ENCODE measurements at places on chromosomes 16 and 17.

DNA sequence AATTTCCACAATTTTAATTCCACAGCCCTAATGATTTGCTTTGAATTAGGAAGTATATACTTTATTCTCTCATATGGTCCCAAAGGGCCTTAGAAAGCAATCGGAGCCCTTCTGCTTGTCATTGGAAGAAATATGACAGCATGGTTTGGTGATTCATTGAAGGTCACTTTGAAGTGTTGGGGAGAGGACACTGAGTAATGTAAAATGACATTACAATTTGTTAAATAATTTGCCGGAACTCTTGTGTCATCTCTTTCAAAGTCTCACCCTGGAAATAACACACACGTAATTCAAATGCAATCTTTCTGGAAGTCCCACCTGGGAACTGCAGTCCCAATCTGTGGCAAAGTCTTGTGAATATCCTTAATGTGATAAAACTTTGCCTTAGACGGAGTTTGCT, 59.8 kb downstream of the BMERB1 start:
- no peak for DNase-seq

- DNase-seq, result peak; percentile 91
Measured at GRCh38 chr16:4624827-4625559, 367 bp downstream of the MGRN1 start.

- no peak for DNase-seq
Measured at GRCh38 chr17:81207610-81208581, 14.9 kb downstream of the CEP131 start.

DNA sequence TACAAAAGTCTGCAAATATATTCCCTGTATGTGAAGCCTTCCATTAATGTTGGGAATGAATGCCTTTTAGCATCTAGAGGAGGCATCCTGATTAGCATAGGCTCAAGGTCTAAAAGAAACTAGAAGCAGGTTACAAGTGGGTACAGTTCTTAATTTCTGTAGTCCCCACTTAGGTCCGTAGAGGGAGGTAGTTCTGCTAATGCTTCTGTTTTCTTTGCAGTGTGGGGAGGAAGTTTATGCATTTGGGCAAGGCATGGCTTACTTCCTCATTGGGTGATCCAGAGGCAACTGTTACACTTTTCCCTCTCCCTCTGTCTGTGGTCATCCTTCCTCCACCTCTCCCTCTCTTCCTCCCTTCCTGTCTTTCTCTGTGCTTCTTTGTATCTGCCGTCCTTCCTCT, 108.4 kb upstream of the ZKSCAN2 start:
- no peak for DNase-seq

GRCh38 chr16:30954993-30955392, 2.6 kb upstream of the SETD1A start:
- no peak for DNase-seq

GRCh38 chr17:8556074-8556473, 74.5 kb downstream of the MYH10 start:
- no peak for DNase-seq

GRCh38 chr16:2526135-2526534, 5.1 kb downstream of the CEMP1 start:
- DNase-seq, result no peak

DNA sequence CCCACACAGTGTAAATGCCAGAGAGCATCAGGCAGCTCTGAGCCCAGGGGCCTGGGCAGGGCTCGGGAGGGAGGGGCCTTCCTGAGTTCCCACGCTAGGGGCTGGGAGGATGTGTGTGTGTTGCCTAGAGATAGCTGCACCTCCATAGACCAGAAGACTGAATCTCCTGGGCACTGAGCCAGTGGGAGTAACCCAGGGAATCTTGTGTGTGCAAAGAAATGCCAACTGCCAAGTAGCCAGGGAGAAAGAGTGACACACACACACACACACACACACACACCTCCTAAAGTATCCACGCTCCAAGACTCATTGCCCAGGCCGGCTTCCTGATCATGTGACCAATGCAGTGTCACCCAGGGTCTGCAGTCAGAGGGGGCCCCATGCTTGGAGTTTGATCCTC, 166.2 kb upstream of the RPL38 start:
- DNase-seq, result no peak

DNA sequence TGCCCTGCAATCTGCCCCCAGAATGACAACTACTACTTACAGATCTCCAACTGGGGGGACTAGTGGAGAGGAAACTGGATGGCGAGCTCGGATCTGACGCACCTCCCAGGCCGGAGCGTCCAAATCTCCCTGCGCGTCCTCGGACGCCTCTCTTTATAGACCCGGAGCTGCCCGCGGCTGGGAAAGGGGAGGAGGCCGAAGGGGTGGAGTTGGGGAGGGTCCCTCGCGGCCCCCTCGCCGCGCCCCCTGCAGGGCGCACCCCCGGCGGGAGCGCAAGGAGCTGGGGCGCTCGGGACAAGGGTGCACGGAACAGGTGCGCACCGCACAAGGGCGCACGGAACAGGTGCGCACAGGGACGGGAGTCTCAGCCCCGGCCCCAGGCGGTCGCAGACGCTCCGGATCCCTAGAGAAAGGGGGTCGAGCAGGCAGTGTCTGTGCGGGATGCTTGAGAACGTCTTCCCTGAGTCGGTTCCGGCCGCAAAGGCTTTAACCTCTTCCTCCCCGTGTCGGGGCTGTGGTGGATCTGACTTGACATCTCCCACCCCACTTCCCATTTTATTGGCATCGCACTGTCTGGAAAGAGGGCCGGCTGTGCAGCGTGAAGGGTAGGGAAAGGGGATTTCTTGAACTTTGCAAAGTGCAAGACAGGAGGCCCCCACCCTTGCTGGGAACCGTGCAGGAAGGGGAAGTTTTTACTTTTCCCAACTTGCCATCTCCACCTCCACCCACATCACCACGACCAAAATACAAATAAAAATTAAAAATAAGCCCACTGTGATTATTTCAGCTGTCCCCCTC, at the start of gene MYH11:
TSS of gene MYH11 (minus strand) at position 128 of the 798 bp plus-strand sequence. CDS start 18,776 bp downstream, outside the sequence.
- DNase-seq, result no peak

DNA sequence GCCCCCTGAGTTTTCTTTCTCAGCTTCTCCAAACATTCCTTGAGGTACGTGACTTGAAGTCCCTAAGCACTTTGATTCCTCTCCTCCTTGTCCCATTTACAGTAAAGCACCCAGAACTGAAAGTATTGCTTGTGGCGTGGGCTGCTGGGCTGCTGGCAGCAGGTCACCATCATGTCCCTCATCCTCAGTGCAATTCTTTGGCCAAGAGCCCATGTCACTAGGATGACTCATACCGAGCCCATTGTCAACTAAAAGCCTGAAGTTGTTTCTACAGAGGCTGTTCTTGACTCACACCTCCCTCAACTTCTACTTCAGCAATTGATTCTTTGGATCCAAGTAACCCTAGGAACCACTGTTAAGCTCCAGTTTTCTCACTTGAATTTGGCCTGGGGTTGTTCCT, 54.3 kb downstream of the KPNA2 start:
- peak; percentile 74 for DNase-seq

DNA sequence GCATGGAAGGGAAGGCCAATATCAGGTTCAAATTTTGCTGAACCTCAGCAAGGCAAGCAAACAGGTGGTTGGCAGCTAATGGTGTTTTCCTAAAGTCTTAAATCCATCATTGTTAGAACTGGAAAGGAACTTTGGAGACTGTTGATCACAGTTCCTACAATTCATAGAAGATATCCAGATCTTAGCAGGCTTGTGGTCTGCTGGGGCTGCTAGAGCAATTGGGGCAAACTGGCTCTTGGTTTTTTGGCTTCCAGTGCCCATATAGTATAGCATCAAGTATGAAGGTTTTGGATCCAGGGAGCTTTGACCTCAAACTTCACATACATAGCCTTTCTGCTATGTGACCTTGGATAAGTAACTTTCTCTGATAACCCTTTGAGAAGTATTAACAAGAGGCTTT, 49.7 kb downstream of the IGF2BP1 start:
- DNase-seq, result no peak

DNA sequence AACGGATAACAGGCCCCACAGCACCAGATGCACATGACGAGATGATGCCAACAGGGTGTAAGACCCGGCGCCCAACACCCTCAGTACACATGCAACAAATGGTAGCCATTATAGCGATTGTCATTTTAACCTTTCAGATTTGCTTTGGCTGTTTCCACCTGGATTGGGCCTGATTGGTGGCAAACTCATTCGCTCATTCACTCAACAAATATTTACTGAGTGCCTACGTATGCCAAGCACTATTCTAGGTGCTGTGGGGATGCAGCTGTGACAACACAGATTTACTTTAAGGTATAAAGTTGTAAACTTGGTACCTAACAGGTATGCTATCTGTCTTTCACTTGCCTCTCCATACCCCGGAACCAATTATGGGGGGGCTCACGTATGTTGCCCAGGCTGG, 66.8 kb downstream of the SRCIN1 start:
- DNase-seq, result no peak

DNA sequence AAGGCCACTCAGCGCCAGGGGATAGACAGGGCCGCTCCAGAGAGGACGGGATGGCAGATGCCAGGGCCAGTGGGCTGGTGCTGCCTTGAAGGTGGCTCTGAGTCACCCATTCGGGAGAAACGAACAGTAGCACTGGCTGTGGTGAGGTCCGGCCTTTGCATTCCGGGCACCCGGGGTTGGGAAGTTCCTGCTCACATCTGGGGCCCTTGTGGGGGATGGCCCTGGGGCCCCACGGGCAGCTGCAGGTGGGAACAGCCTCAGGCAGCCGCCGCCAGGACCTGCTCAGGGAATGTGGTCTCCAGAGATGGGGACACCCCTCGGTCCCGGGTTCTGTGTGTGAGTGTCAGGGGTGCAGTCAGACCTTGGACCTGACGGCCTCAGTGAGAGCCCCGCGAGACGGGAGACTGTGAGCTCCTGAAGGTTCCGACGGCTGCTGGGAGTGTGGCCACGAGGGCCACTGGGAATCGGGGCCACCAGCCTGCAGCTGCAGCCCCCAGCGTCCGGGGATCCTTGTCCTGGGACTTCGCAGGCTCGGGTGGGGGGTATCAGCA, 1.4 kb downstream of the CBFA2T3 start:
- no peak for DNase-seq

DNA sequence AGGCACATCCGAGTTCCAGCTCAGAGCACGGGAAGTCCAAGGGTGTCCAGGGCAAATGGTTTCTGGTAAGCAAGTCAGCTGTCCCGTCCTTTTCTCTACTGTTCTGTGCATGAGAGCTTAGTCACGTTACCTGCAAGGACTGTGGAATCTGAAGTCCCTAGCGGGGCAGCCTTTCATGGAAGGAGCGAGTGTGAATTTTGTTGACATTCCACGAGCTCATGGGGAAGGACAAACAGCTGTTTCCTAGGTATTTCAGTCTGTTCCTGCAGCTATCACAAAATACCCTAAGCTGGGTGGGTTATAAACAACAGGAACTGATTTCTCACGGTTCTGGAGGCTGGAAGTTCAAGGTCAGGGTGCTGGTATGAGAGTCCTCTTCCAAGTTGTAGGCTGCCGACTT, 109.2 kb downstream of the SDR42E1 start:
- no peak for DNase-seq

GRCh38 chr17:48126532-48126850, 18.9 kb downstream of the SNX11 start:
- DNase-seq, result no peak

DNA sequence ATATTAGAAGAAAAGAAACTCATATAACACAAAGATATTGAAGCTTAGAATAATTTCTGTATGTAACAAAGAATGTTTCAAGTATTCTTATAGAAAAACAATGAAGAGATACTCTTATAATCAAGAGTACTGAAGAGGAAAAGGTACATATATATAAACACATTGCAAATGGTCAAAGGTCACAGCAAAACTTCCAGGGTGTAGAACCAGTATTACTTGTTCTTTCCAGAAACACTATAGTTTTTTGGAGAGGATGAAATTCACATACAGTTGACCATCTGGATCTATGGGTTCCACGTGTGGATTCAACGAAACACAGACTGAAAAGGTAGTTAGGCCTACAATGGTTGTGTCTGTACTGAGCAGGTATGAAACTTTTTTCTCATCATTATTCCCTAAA, 22.6 kb downstream of the PRPSAP1 start:
- no peak for DNase-seq

- DNase-seq, result no peak
Measured at GRCh38 chr16:5444189-5444588, 346.6 kb upstream of the EEF2KMT start.

- peak; percentile 82 for DNase-seq
Measured at GRCh38 chr17:35046740-35047283, 16.7 kb downstream of the RFFL start.

DNA sequence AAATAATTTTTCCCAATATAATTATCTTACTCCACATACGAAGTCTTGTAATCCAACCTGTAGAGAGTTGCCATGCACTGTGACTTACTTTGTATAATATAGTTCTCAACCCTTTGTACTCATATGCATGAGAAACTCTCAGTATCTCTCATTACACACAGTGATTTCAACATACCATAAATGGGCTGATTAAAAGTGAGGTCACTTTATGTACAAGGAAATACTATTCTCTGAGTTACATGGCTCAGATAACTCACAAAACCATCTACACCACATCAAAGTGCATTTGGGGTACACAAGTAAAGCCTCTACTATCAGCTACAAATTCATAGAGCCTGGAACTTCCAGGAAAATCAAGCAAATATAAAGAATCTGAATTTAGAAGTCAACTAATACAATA, 27.9 kb downstream of the SLFN12 start:
- DNase-seq, result no peak

GRCh38 chr17:395179-395578, 42.6 kb upstream of the RPH3AL start:
- no peak for DNase-seq

- no peak for DNase-seq
Measured at GRCh38 chr16:83402967-83403366, 404.8 kb upstream of the HSBP1 start.

GRCh38 chr16:57769541-57770145, 32.6 kb downstream of the KIFC3 start:
- DNase-seq, result no peak

DNA sequence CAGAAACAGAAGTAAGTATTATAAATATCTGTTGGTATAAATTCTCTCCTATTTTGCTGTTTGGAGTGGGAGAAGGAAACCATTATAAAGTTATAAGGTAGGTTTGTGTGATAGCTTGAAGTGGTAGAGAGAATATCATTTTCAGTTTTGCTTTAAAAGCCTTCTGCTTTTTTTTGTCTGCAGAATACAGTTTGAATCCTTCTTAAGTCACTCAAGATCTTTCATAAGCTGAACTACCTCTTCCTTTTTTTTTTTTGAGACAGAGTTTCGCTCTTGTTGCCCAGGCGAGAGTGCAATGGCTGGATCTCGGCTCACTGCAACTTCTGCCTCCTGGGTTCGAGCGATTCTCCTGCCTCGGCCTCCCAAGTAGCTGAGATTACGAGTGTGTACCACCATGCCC, 9.0 kb downstream of the ATAD5 start:
- DNase-seq, result no peak

DNA sequence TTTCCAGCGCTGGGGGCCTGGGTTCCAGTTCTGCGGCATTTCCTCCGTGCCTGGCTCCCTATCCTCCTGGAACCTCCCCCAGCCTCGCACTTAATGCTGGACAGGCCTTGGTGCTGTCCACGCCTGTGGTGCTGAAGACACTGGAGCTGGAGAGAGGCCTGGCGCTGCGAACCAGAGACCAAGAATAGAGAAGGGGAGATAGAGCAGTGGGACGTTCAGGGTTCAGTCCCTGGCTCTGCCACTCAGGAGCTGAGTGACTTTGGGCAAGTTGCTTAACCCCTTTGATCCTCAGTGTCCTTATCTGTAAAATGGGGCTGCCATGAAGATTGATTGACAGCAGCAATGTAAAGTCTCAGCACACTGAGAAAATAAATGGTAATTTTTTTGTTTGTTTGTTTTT, 11.9 kb downstream of the SBK1 start:
- no peak for DNase-seq

Data from GM12865 (cell line).